ENCODE measurements at places on chromosomes 16 and 17.

- no peak for DNase-seq
Measured at GRCh38 chr17:49190932-49191331, 19.4 kb downstream of the GNGT2 start.

DNA sequence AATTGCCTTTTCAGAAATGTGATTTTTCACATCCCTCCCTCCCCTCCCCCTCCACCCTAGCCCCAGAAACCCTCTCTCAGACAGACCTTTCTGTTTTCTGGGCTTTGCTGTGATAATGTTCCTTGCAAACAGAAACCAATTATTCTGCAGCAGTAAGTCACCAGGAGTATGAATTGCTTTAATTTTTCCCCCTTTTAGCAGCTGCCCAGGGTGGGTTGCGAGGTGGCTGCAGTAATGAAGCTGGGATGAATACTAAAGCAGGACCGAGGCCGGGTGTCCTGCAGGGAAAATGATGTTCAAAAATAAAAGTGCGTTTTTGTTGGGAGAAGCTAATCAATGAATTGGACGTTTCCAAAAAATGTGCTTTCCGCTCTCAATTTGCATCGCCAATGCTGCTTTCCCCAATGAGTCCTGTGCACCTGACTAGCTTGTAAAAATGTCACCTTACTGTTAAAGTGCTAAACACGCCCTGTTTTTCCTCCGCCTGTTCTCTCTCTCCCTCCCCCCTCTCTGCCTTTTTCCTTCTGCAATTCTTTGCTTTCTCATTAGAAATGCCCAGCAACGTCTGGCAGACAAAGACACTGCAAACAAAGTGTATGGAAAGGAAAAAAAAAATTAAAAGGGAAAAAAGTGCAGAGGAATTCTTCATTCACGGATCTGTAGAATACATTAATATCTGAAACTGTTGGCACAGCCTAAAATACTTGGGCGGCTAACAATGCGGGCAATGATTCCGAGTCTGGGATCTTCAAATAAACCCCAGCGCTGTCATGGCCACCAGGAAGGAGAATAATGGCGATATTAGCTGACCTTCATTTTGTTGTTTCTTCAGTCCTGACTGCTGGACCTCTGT lies 244.1 kb downstream of the STX8 start:
- no peak for DNase-seq

GRCh38 chr17:30950669-30951399 lies 20.0 kb upstream of the RNF135 start:
- peak; percentile 78 for DNase-seq

- DNase-seq, result no peak
Measured at GRCh38 chr16:30570636-30571444, 674 bp downstream of the ZNF688 start.

DNA sequence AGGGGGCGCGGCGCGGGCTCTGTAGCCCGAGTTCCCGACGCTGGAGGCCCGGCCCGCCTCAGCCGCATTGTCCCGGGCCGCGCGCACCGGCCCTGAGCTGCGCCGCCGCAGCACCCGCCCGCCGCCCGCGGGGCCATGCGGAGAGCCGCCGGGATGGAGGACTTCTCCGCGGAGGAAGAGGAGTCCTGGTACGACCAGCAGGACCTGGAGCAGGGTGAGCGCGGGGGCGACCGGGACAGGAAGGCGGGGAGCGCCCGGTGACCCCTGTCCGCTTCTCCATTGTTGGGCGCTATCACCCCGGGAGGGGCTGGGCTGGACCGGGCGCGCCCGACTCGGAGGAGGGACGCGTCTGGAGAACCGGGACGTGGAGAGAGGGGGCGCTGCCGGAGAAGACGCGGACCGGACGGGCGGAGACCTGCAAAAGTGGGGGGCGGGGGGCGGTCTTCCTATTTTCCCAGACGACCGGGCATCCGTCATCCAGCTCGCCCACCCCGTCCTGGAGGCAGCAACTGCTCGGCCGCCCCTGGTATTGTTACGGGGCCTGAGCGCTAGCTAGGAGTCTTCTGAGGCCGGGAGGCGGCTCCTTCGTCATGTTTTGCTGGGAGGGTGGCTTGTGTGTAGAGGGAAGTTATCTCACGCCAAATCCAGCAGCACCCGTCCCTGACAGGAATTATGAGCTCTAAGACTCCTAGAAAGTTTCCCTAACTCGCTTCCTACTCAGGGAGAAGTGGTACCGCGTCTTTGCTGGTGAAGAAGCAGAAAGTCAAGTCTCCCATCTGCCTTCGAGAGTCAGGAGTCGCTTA lies 678 bp downstream of the CDR2L start:
- no peak for DNase-seq

- DNase-seq, result no peak
Measured at GRCh38 chr17:56699186-56699894, 105.8 kb downstream of the NOG start.

GRCh38 chr17:11953924-11954323 lies 43.4 kb downstream of the ZNF18 start:
- no peak for DNase-seq

GRCh38 chr16:87324411-87325275 lies 7.5 kb upstream of the C16orf95 start:
- peak; percentile 41 for DNase-seq

DNA sequence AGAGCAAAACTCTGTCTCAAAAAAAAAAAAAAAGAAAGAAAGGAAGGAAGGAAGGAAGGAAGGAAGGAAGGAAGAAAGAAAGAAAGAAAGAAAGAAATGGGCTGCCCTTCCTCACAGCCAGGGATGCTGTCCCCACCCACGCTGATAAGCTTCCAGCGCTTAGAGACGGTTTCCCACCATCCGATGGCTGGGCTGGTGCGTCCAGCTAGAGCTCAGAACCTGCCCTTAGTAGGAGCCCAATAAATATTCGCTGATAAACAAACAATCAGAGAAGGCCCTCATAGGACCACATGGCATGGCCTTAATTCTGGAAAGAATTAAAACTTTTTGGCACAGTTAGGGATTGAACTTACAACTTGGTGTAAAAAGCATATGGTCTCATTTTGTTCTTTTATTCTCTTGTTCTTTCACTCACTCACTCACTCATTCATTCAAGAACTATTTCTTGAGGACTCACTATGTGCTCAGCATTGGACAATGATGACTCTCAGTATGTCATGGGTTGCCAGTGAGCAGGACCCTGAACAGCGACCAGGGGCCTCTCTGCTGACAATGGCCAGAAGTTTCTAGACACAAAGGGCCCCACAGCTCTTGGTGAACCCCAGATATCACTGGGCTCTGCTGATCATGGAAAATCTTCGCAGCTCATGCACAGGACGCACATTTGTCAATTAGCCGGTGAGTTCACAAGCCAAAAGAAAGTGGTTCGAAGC lies 32.5 kb upstream of the TNRC6C start:
- DNase-seq, result no peak

- no peak for DNase-seq
Measured at GRCh38 chr17:40614431-40615067, 33.1 kb downstream of the SMARCE1 start.

DNA sequence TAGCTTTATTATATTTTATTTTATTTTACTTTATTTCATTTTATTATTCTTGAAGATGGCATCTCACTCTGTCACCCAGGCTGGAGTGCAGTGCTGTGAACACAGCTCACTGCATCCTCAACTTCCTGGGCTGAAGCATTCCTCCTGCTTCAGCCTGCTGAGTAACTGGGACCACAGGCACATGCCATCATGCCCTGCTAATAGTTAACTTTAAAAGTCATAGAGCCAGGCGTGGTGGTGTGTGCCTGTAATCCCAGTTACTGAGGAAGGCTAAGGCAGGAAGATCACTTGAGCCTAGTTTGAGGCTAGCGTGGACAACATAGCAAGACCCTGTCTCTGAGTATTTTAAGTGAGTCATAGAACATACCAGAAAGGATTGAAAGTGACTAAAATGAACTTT lies 38.7 kb downstream of the ESRP2 start:
- DNase-seq, result no peak

DNA sequence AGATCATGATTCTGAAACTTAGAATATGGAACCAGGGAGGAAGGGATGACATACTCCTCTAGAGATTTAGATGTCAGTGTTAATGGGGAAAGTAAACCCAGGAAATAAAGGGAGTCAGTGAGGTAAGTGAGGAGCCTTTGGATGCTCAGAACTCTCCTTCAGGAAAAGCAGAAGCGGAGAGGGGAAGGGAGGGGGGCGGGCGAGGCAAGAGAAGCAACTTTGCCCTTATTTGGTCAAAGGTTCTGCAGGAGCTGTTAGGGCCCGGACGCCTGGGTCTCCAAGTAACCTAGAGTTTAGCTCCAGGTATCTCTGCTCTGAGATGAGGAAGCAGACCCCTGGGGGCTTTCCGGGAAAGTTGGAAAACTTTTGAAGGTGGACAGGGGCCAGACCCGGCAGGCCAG lies 1.3 kb downstream of the PFN1 start:
- no peak for DNase-seq

DNA sequence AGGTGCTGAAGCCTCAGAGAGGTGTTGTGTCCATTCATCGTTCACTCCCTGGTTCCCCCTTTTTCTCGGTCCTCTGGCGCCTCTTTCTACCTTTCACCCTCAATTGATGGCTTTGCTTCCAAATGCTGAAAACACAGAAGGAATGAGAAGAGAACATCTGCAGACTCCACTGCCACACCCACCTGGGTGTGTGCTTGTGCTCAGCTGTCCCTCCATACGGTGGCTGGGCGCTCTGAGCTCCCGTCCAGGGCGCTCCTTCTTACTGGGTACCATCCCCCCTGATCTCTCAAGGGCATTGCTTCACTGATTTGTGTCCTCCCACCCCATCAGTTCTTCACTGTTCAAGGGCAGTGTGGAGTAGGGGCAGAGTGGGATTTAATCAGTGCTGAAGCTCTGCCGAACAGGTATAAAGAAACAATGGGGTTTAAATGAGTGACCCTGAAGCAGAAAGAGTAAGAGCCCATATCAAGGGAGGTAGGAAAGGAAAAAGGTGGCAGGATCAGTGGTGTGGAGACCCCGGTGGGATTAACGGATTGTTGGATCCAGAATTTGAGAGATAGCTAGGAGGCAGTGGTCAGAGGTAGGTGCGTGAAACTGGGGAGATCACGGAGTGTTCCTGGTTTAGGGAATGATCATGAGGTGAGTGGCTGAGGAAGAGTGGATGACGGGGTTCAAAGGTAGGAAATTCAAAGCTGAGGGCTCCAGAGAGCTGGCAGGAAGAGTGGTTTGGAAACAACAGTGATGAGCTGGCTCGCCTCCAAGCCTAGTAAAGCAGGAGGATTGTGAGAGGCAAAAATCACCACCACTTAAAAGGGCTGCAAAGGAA lies 40.8 kb downstream of the MRTFB start:
- peak; percentile 14 for DNase-seq

DNA sequence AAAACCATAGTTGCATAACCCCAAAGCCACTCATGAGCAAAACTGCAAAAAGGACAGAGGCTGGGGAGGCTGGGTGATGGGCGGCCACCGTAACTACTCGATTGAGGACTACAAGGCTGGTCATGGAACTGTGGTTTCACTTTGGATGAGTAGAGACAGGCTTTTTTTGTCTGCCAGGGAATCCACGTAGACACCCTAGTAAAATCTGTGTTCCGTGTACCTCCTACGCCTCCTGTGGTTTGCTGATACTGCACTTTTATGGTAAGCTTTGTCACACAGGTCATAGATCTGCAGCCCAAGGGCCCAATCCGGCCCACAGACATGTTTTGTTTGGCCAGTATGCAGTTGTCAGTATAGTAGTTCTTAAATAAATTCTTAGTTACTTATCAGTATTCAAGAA lies 2.2 kb upstream of the TLCD3B start:
- no peak for DNase-seq

DNA sequence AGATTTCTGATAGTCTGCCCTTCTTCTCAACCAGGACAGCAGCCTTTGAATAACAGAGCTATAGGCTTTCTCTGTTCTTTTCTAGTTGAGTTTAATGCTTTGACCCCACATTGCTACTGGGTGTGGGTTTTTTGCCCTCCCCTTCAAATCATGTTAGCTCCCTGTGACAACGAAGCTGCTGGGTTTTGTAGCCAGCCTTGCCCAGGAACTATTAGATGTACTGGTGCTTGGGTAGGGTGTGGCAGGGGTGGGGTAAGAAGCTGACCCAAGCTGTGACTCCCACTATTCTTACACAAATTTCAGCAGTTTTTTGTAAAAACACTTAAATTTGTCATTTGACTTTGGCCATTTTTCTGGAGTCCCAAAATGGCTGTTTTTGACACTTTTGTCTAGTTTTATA lies 69.7 kb downstream of the NLK start:
- DNase-seq, result no peak

DNA sequence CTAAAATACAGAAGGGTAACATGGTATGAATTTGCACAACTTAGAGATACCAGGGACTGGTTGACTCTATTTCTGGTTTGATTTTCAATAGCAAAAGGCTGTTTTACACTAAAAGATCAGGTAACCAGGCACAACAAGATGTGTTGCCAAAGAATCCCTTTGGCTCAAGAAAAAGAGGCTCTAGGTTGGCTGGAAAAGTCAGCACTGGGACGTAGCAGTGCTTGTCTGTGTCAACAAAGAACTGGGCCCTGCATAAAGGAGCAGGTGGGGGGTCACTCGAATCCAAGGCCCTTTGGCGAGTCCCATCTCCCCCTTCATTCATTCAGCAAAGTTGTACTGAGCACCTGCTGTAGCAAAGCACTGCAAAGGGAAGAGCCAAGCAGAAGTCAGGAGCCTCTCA lies 18.4 kb downstream of the SDR42E1 start:
- no peak for DNase-seq

DNA sequence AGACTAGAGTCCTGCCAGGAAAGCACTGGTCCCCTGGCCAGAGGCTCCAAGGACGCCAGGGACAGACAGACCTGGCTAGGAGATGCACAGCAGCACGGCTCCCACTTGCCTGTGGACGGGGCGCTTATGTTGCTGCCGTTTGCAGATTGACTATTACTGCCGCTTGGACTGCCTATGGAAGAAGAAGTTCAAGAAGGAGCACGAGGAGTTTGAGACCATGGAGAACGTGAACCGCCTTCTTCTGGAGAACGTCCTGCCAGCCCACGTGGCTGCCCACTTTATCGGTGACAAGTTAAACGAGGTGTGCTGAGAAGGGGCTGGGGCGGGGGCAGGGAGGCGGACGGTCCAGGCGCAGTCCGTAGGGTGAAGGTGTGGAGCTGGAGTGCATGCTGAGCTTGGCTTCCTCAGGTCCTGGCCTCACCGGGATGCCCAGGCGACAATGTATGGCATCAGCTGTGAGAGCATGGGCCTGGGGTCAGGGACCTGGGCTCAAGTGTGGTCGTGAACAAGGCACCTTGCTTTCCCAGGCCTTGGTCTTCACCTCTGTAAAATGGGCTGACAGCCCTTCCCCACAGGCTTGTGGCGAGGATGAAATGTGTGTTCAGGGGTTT lies 45.6 kb downstream of the ADCY7 start:
- DNase-seq, result no peak

DNA sequence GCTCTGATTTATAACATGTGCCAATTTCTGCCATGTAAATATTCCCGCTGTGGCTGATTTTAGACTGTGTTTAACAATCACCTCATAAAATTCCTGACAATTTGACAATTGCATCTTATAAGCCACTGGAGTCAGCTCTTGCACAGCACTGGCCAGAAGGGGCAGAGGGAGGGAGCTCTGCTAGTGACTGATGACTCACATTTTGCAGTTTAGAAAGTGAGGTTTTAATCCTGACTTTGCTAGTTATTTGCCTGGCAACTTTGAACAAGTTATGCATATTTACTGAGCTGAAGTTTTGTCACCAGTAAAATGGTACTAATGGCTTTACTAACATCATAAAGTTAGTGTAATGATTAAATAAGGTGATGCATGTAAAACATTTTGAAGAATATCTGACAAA lies 452.3 kb downstream of the CNTNAP4 start:
- no peak for DNase-seq

Data from NCI-H1092 (cell line).